ENCODE measurements at places on chromosomes 12 and 14.

GRCh38 chr14:101633276-101633675, 72.0 kb downstream of the DIO3 start:
- no peak for DNase-seq

GRCh38 chr14:101125719-101126651, 222.5 kb upstream of the RTL1 start:
- DNase-seq, result no peak

GRCh38 chr12:62075870-62076269, 184.3 kb upstream of the USP15 start:
- DNase-seq, result no peak

GRCh38 chr14:31261859-31262731, 54.5 kb upstream of the HECTD1 start:
- DNase-seq, result no peak

DNA sequence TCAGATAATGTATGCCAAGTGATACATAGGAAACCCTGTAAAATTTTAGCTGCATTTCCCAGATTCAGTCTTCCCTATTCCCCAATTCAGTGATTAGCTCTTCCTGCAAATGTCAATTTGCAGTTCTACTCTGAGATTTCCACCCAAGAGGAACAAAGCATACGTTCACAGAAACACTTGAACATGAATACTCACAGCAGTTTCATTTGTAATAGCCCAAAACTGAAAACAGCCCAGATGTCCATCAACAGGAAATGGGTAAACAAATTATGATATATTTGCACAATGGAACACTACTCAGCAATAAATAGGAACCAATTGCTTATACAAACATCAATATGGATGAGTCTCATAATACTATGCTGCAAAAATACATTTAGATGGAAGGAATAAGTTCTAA, 194.2 kb downstream of the GXYLT1 start:
- DNase-seq, result no peak

DNA sequence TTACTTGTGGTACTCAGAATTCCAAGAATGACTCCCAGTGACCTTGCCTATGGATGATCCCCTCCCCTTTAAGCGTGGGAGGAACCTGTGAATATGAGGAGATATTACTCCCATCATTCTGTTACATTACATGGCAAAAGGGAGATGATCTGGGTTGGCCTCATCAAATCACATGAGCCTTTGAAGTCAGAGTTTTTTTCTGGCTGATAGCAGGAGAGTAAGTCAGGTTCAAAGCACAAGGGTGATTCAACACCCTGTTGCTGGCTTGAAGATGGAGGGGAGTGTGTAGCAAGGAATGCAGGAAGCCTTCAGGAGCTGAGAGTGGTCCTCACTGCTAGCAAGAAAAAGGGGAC, 9.1 kb upstream of the MDM2 start:
- DNase-seq, result no peak

DNA sequence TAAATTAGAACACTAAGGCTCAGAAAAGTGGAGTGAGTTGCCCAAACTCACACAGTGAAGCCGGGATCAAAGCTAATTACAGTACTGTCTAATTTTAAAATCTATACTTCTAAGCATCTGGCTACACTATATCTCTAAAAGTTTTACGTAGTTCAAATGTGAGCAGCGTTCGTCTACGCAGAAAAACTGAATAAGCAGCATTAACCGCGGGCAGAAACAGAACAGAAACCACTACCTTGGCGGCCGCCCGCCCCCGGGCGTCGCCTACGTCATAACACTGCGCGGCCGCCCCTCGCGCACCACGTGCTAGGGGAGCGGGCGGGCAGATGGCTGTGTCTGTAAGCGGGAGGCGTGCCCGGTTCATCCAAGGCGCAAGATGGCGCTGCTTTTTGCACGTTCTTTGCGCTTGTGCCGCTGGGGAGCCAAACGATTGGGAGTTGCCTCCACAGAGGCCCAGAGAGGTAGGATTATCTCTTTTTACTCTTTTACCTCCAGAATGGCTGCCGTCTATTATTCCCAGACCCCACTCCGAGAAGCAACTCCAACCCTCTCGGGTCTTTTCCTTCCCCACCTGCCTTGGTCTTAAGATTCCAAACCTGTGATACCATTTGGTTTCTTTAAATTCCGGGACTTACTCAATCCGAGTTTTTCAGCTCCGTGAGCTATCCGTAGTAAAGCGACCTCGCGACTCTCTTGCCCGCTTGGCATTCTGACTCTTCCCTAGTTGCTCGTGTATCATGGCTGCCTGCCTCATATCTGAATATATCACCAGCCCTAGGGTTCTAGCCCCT, at the start of gene SPRYD4:
Gene SPRYD4 (plus strand): TSS at position 363 of the 791 bp plus-strand sequence. CDS start 14 bp downstream, at position 377.
- DNase-seq, result peak; percentile 96

DNA sequence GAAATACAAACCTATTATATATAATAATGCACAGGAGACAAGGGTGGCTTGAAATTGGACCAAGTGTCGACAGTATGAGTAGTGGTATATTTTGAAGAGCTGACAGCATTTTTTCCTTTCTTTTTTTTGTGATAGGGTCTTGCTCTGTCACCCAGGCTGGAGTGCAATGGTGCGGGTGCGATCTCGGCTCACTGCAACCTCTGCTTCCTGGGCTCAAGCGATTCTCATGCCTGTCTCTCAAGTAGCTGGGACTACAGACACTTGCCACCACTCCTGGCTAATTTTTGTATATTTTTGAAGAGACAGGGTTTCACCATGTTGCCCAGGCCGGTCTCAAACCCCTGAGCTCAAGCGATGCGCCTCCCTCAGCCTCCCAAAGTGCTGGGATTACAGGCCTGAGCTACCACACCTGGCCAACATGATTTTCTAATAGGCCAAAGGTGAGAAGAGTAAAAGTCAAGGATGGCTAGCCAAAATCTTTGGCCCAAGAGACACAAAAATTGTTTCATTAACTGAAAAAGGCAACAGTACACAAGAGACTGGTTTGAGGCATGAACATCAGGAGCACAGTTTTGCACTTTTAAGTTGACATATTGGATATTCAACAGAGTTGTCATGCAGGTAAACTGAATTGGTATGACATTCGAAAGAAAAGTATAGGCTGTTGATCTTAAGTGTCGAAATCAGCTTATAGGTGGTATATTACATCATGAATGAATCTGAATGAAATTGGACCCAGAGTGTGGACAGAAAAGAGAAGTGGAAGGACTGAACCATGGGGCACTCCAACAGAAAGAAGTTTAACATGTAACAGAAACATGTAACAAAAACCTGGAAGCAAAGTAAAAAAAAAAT, 12.5 kb downstream of the HNRNPC start:
- DNase-seq, result no peak

- DNase-seq, result peak; percentile 87
These were observed 10.9 kb downstream of the BTG1 start for GRCh38 chr12:92134638-92135274.

DNA sequence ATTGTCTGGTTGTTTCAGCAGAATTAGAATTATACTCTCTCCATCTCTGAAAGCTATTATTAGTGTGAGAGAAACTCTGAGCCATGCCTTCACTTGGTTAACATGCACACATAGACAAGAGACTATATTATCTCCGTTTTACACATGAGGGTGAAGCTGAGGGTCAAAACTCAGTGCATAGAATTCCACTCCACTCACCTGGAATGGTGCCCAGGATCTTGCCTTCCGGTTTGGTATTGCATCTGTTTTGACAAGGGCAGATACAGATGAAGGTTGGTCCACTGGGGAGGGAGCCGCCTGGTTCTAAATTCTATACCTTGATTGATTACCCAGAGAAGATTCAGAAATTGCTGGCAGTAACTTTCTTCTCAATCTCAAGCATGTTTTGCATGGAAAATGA, 149.5 kb upstream of the PELI2 start:
- no peak for DNase-seq

DNA sequence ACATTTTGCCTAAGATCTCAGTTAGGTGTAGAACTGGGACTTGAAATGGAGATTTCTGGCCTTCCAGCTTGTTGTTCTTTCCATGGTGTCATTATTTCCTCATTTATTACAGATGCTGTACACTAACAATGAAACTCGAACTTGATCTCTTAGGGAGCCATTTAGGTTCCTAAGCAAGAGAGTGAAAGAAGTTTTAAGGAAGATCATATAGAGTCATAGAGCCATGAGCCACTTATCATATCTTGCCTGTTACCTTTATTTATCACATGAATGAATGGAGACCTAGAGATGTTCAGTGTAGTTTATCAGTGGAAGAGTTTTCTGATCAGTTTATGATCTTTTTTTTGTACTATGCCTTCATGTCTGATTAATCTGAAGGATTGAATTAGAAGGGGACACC, 9.9 kb downstream of the HELB start:
- no peak for DNase-seq

DNA sequence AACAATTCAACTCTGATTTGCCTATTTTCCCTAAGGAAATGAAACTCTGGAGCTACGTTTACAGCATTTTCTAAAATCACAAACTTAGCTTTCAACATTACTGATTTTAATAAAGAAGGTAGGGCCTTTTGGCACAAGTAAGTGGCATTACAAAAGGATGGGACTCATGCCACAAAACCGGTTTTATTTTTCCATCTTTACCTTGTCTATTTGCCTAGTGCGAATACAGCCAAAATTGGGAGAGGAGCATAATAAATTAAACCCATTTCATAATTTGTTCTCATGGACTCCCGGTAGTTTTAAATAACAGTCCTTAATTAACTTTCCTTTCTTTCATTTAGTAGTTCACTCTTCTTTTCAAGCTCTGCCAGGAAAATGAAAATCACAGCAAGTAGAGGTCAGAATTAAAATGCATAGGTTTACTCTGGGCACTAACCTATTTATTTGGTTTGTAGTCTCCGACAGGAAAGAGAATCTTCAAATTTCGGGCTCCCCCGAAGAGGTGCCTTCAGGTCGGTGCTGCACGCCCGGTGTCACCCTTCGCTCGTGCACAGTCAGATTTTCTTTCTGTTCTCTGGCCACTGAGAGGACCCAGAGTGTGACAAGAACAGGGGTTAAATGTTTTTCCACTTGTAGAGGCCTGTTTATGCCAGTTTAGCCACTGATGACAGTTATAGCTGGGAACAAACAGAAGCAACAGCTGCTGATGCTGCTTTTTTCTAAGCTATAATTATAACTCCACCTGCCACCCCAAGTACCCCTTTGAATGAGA, at the start of gene BEST3:
Gene BEST3 (minus strand): TSS at position 535 of the 772 bp plus-strand sequence. CDS start 1,505 bp downstream, outside the sequence.
- no peak for DNase-seq

DNA sequence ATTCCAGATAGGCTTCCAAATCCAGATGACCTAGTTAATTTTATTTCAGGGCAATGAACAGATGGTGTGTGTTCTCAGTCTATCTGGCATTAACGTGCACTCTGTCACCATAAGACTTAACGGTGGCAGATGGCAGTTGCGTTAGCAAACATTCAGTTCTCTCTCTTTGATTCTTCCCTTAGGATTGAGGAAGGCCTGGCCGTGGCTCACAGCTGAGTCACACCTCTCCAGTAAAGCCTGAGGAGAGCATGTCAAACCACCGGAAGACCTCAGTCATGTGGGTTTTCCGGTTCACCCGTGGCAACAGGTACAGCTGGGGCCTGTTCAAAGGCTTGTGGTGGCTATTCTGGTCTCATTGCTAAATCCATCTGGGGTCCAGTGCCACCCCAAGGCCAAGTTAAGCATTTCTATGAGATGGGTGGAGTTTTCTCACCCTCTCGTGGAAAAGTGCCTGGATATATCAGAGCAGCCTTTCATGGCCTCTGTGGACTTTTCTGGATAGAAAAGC, 545.1 kb upstream of the ATP2B1 start:
- peak; percentile 79 for DNase-seq

- peak; percentile 8 for DNase-seq
These were observed 13.4 kb upstream of the ALDH2 start for GRCh38 chr12:111753144-111753881.

GRCh38 chr12:25743679-25744215, 190.7 kb upstream of the LMNTD1 start:
- no peak for DNase-seq

DNA sequence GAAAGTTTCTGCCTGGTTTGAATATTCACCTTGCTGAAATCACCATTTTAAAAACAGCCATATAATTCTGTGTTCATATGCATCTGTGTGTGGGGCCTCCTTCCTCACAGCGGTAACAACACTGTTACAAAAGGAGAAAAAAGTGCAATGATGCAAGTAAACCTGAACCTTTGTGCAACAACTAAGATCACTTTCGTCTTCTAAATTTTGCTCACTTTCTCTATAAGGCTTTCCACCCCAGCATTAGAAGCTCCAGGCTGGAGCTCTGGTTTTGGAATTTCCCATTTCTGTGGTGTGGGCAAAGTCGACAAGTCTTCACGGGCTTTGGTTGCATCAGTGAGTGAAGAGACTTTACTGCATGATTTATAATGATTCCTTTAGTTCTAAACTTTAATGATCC, 18.4 kb downstream of the FGD6 start:
- no peak for DNase-seq

DNA sequence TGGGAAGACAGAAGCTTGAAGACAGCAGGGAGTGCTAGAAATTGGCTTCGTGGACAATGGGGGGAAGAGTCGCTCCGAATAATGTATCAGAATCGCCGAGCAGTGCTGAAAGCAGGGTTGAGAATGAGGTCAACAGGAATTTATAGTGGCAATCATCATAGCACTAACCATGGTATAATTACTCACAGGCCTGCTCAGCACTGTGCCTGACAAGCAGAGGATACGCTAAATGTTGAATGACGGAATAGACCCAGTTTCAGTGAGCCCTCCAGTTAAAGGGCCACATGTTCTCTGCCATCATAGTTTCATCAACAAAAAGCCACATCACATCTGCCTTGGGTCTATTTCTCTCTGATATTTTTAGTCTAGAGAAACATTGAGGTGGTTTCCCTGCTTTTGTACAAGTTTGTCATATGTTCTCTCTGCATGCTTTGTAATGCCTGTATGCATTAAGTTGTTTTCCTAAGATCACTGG, 130.3 kb upstream of the EGLN3 start:
- no peak for DNase-seq

DNA sequence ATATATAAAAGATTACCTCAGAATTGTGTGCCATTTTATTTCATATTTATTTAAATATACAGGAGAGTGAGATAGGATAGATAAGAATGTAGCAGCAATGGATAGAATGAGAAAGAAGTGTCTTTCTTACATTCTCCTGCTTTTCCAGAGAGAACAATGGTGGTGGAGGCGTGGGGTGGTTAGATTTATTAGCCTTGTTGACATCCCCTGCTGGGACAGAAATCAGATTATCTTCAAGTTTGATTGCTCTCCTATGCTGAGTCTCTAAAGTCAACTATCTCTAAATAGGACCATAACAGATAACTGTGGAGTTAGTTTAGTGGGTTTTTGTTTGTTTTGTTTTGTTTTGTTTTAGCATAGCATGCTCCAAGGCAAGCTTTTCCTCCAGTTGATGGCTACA, 397.6 kb downstream of the LRFN5 start:
- DNase-seq, result no peak

Measured in activated CD4-positive, alpha-beta T cell treated with anti-CD3 and anti-CD28 coated beads, Interleukin-10, Interleukin-2, amounts not matched to agents 100 ng/mL and 50 ng/mL, durations not matched to agents 16 hours and 8 hours (primary cell).